ENCODE measurements at places on chromosomes 5 and 9. TPM values are rescaled to one million over a fixed set of nuclear protein-coding genes. Genes with fewer than 3 reads are reported as not detected.

IGFBPL1 gene
- total RNA-seq: not detected

ANGPTL2 gene
- total RNA-seq: 48.3 TPM

PCDHA4 gene
- total RNA-seq: not detected

SLC25A2 gene
- total RNA-seq: not detected

TESK1 gene
- 108 TPM for total RNA-seq

LCN1 gene
- total RNA-seq: not detected

GADD45G gene
- total RNA-seq: 154 TPM

CBY3 gene
- not detected for total RNA-seq

TNFSF15 gene
- not detected for total RNA-seq

ARID3C gene
- not detected for total RNA-seq

ZBED3 gene
- total RNA-seq: 1.2 TPM

PRDM9 gene
- total RNA-seq: not detected

CCL28 gene
- 0.16 TPM for total RNA-seq

SPACA9 gene
- total RNA-seq: 0.83 TPM

FRMPD1 gene
- 1.1 TPM for total RNA-seq

DNA sequence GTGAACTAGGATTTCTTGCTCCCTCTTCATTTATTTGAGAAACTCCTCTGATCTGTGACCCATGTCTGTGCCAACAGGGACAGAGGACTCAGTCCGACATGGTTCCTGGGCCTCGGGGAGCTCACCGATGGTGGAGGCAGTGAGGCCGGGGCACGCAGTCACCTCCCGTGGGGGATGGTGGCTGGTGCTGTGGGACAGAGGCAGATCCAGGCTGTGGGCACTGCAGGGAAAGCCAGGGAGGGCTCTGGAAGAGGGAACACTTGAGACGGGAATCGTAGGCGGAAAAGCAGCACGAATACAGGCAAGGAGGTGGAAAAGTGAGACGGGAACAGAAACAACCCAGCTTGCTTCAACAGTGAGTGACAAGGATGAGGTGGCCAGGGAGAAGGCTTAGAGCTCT is 127.8 kb downstream of the GABBR2 start:
- no peaks in the 10 kb centered on the region for H3K4me1 ChIP-seq
- no peaks in the 10 kb centered on the region for H3K36me3 ChIP-seq
- H3K27ac ChIP-seq: no peak overlapping the region
- H3K4me3 ChIP-seq: no peak overlapping the region
- peaks cover 4% of the 10 kb centered on the region for H3K27me3 ChIP-seq
- DNase-seq: no peak

DNA sequence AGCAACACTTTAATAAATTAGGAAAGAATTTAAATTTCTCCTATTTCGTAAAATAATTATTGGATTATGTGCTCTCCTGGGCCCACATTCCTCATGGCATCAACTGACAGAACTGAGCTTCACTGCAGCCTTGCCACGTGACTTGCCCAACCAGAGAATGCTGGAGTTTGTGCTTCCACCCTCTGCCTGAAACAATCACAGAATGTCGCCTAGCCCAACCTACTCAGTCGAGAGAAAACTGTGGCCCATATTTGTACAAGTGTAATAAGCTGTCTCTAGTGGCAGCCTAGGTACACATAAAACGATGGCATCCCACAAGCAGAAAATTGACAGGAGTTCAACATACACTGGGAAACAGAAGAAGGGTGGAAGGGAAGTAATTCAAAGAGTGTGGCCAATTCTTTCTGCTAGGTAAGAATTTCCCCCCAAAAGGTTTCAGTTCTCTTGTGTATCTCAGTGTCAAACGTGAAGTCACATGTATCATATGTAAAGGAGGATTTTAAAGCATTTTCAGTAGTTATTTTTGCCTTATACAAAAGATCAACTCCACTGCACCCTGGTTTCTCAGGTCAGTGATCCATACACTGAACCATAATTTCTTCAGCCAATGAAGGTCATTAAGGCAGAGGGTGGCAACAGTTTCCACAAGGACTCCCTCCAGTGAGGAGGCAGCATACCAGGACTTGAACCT is 41.7 kb downstream of the ZNF608 start:
- no peak overlapping the region for H3K27ac ChIP-seq
- H3K4me3 ChIP-seq: no peak overlapping the region
- no peaks in the 10 kb centered on the region for H3K27me3 ChIP-seq

- H3K27me3 ChIP-seq: no peaks in the 10 kb centered on the region
- no peak overlapping the region for H3K4me3 ChIP-seq
- H3K4me1 ChIP-seq: no peaks in the 10 kb centered on the region
- no peak for DNase-seq
- no peaks in the 10 kb centered on the region for H3K36me3 ChIP-seq
Measured at GRCh38 chr5:11992518-11992917, 88.3 kb upstream of the CTNND2 start.

DNA sequence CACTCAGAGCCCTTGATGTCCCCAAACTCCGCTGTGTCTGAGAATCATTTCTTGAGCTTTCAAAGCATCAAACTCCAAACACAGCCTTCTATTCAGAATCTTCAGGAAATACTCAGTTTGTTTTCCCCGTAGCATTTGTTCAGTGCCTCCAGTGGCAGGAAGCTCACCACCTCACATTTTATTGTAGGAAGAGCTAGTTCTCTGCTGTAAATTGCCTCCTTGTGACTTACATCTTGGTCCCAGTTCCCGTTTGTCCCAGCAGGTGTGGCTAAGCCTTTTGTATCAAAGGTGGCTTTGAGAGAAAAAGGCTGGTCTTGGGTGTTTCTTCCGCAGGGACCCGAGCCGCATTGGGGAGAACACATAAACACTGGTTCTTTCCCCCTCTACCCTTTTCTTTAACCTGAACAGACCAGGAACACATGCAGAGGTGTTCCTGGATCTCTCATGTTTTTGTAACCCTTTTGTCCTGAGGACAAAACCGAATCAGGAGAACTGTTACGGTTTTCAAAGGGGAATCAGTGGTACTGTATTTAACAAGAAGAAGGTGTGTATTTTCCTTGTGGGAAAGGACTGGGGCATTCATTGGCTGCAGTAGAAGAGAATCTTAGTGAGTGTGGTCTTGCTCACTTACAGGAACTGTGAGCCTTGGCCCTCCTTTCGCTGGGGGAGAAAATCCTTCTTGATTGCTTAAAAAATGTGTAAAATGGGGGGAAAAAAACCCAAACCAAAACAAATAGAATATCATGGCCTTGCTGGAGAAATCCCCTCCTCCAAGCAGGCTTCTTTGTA is 1.9 kb downstream of the OSMR start:
- H3K27me3 ChIP-seq: peaks cover 9% of the 10 kb centered on the region
- H3K4me3 ChIP-seq: peak overlapping the region; percentile 66
- no peak for DNase-seq
- no peaks in the 10 kb centered on the region for H3K36me3 ChIP-seq
- H3K4me1 ChIP-seq: no peaks in the 10 kb centered on the region
- peak overlapping the region; percentile 83 for H3K27ac ChIP-seq

GRCh38 chr5:88665750-88666215 is 217.2 kb downstream of the MEF2C start:
- H3K27ac ChIP-seq: no peak overlapping the region
- H3K27me3 ChIP-seq: peaks cover 100% of the 10 kb centered on the region
- no peaks in the 10 kb centered on the region for H3K36me3 ChIP-seq
- peaks cover 7% of the 10 kb centered on the region for H3K4me1 ChIP-seq
- no peak overlapping the region for H3K4me3 ChIP-seq

DNA sequence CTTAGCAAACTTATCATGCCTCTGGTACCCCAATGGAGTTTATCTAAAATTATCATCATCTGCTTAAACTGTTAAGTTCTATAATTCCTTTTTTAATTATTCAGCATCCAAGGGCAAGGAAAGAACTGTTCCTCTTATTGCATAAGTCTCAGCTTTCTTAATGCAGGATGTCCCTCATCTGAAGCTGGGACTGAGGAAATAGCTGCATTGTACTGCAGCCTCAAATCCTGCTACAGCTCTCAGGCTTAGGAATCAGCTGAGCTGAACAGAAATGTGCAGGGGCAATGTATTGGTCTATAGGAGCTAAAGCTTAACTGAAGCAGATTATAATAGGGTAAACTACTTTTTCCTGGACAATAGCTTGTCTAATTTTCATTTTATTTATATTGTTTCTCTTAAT is 48.0 kb downstream of the HAPLN1 start:
- H3K27me3 ChIP-seq: no peaks in the 10 kb centered on the region
- no peaks in the 10 kb centered on the region for H3K36me3 ChIP-seq
- H3K27ac ChIP-seq: no peak overlapping the region
- no peak overlapping the region for H3K4me3 ChIP-seq
- no peak for DNase-seq

GRCh38 chr5:32443145-32443540 is 1.4 kb downstream of the ZFR start:
- no peaks in the 10 kb centered on the region for H3K36me3 ChIP-seq
- peak overlapping the region; percentile 79 for H3K4me3 ChIP-seq
- peak overlapping the region; percentile 89 for H3K27ac ChIP-seq

- no peaks in the 10 kb centered on the region for H3K27me3 ChIP-seq
- DNase-seq: no peak
- H3K4me3 ChIP-seq: peak overlapping the region; percentile 64
- peaks cover 13% of the 10 kb centered on the region for H3K4me1 ChIP-seq
- peak overlapping the region; percentile 58 for H3K27ac ChIP-seq
- no peaks in the 10 kb centered on the region for H3K36me3 ChIP-seq
Measured at GRCh38 chr9:4490705-4491625, 697 bp downstream of the SLC1A1 start.

- H3K4me3 ChIP-seq: peak overlapping the region; percentile 81
- H3K27ac ChIP-seq: peak overlapping the region; percentile 58
- no peaks in the 10 kb centered on the region for H3K4me1 ChIP-seq
- peaks cover 6% of the 10 kb centered on the region for H3K27me3 ChIP-seq
Measured at GRCh38 chr5:93620487-93621326, 37.7 kb downstream of the NR2F1 start.

DNA sequence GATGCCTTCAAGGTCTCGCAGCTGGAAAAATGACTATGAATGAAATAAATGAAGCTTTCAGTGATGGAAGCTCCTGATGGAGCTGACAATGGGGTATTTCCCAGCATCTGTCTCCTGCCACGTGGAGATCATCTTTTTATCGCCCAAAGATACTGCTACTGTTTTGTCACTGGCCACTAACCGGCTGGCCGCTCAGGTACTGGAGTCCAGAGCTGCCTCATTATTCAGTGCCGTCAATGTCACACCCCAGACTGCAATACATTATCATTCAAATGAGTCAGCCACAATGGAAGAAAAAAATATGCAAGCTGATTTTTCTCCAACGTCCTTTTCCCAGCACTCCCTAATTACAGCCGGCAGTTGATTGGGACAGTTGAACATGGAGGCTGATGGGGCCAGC is 280.4 kb downstream of the ZSWIM6 start:
- H3K36me3 ChIP-seq: no peaks in the 10 kb centered on the region
- H3K27ac ChIP-seq: no peak overlapping the region
- DNase-seq: no peak
- H3K4me3 ChIP-seq: no peak overlapping the region
- no peaks in the 10 kb centered on the region for H3K4me1 ChIP-seq

- H3K36me3 ChIP-seq: no peaks in the 10 kb centered on the region
- H3K27ac ChIP-seq: no peak overlapping the region
- no peak overlapping the region for H3K4me3 ChIP-seq
- no peaks in the 10 kb centered on the region for H3K27me3 ChIP-seq
Measured at GRCh38 chr9:125049212-125050049, 93.9 kb downstream of the SCAI start.

- no peaks in the 10 kb centered on the region for H3K4me1 ChIP-seq
- H3K4me3 ChIP-seq: no peak overlapping the region
- H3K27me3 ChIP-seq: no peaks in the 10 kb centered on the region
Measured at GRCh38 chr5:907366-907910, 14.8 kb downstream of the TRIP13 start.

GRCh38 chr5:128252196-128252595 is 168.6 kb downstream of the SLC12A2 start:
- no peak overlapping the region for H3K4me3 ChIP-seq
- no peaks in the 10 kb centered on the region for H3K36me3 ChIP-seq
- no peak overlapping the region for H3K27ac ChIP-seq
- DNase-seq: no peak

DNA sequence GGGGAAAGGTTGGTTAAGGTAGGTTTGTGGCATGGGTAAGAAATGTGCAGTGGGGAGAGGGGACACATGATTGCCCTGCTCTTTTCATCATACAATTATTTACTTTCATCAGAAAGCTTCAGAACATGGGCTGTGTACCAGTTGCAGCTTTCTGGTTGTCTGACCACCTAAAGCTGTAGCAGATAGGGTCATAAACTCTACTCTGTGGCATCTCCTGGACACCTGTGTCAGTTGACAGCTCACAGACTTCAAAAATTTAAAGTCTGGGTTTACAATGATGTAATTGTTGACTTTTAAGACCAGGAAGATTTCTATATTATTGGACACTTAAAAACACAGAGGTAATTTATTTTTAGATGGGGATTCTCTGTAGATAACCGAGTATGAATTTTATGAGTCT is 222.7 kb upstream of the PRR16 start:
- no peaks in the 10 kb centered on the region for H3K27me3 ChIP-seq
- H3K4me1 ChIP-seq: no peaks in the 10 kb centered on the region
- H3K4me3 ChIP-seq: no peak overlapping the region
- H3K27ac ChIP-seq: no peak overlapping the region
- no peak for DNase-seq

DNA sequence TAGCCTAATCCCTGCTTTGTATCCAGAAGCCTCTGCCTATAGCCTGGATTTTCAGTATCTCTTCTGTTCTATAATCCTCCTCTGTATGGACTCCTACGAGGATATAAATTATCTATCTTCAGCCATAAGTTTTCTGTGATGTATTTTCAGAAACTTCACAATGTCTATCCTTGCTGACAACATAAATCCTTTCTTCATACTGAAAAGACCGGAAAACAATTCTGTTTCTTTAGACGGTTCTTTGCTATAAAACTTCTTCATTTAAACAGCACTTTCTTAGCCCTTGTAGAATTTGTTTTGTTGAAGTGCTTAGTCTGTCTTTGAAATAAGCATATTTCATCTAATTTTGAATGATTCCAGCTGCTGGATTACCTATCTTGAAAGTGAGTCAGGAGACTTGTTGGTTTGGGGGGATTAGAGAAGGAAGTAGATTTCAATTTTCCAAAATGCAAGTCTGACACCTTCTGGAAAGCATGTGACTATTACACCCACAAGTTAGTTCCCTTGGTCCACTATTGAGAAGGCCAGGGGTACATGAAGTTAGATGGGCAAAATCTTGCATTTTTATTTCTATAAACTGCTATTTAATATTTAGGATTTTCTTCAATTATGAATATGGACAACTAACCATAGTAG is 96.3 kb upstream of the RANBP3L start:
- no peak overlapping the region for H3K27ac ChIP-seq
- no peaks in the 10 kb centered on the region for H3K4me1 ChIP-seq
- no peaks in the 10 kb centered on the region for H3K27me3 ChIP-seq
- H3K36me3 ChIP-seq: no peaks in the 10 kb centered on the region
- no peak overlapping the region for H3K4me3 ChIP-seq
- no peak for DNase-seq

Measured in gastrocnemius medialis (tissue), 4 donors.